Kidney (tissue), 22 donors: ENCODE measurements at places on chromosomes 5 and 9. TPM values are rescaled to one million over a fixed set of nuclear protein-coding genes. Genes with fewer than 3 reads are reported as not detected.
A peak's percentile ranks its signal among the peaks of the same experiment; 100 is the strongest.

GRCh38 chr9:88580961-88581360 is 46.0 kb downstream of the NXNL2 start:
- no peak for DNase-seq

The SPATA31D3 gene
- polyA plus RNA-seq, result not detected

The MLANA gene
- polyA plus RNA-seq, result not detected

DNA sequence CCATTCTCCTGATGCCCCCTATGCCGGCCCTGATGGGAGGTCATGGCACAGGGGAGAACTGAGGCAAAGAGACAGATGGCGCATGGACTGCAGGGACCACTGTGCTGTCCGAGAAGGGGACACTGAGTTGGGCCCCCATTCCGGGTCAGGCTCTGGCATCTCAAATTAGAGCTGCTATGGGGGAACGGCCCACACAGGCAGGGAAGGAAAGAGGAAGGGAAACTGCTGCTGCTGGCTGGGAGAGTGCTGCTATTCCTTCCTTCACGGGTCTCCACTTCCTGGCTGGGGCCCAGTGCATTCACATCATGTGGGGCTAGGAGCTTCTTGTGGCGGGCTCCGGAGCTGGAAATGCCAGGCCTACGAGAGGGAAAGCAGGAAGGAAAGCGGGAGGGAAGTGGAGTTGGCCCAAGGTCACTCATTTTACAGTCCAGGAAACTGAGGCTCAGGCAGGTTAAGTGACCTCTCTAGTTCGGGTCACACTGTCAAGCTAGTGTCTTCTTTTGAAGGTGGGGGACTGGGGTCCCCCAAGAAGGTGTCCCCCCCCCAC is 1.3 kb upstream of the CARD19 start:
- DNase-seq, result peak; percentile 82
